ENCODE measurements at places on chromosomes 4 and X.
A peak's percentile ranks its signal among the peaks of the same experiment; 100 is the strongest.

- peak; percentile 35 for DNase-seq
Measured at GRCh38 chr4:179709961-179710624, 2267.9 kb upstream of the AGA start.

DNA sequence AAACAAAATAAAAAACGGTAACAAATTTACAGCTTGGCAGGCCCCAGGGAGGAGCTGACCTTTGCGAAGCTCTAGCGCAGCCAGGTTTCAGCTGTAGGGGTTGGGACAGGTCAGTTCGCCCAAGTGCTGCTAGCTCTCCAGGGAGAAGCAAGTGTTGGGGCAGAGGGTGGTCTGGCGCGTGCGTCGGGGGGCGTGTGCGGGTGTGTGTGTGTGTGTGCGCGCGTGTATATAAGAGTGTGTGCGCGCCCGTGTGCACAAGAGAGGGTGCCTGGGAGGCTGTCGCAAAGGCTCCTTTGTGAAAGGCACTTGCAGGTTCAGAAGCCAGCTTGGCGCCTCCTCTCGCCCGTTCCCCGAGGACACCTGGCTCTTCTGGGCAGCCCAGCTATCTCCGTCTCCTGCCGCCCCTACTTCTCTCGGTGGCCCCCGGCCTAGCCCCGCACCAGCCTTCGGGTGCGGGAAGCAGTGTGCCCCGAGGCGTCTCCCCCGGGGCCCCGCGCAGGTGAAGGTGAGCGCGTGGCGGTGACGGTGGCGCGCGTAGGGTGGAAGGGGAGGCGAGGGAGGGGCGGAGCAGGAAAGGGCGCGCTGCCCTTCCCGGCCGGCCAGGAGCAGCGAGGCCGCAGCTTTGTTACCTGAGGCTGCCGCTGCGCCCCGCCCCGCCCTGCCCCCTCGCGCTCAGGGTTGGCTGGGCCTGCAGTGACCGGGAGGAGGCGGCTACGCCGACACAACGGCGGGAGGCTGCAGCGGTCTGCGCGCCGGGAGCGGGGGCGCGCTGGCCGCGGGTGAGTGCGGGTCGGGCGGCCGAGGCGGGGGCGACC, at the start of gene FHDC1:
Gene FHDC1 (plus strand): TSS at position 693 of the 815 bp plus-strand sequence. CDS start 6,735 bp downstream, outside the sequence.
- DNase-seq: no peak

DNA sequence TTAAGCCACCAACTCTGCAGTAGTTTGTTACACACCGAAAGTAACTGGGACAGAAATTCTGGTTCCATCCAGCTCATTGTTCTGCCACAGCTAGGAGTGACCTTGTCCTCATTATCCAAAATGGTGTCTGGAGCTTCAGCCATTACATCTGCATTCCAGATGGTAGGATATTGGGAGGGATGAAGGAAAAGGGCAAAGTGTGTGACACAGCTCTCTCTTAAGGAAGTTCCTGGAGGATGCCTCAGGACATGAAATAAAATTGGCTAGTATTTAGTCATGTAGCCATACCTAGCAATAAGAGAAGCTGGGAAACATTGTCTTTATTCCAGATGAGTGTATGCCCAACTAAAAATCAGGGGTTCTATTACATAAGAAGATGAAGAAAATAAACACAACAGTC, 262.0 kb downstream of the BCOR start:
- no peak for DNase-seq

GRCh38 chr4:72505314-72505744, 63.7 kb downstream of the ADAMTS3 start:
- DNase-seq: peak; percentile 7

- DNase-seq: no peak
Measured at GRCh38 chr4:173448103-173448502, 49.2 kb upstream of the SCRG1 start.
